NAMALWA (cell line): ENCODE measurements at places on chromosomes 5 and 9.
A peak's percentile ranks its signal among the peaks of the same experiment; 100 is the strongest.

DNA sequence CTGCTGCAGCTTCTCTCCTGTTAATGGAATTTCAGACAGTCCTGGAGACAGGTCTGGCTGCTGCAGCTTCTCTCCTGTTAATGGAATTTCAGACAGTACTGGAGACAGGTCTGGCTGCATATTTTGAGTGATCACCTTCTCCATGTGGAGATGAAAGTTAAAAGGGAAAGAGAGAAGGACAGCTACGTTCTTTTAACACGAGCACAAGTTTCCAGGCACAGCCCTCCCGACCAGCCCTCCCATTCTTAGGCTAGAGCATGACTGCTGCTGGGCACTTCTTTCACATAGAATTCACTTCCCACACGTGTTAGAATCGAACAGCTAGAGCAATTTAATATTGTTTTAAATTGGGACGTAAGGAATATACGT lies 133.3 kb upstream of the DMRT1 start:
- DNase-seq: no peak

DNA sequence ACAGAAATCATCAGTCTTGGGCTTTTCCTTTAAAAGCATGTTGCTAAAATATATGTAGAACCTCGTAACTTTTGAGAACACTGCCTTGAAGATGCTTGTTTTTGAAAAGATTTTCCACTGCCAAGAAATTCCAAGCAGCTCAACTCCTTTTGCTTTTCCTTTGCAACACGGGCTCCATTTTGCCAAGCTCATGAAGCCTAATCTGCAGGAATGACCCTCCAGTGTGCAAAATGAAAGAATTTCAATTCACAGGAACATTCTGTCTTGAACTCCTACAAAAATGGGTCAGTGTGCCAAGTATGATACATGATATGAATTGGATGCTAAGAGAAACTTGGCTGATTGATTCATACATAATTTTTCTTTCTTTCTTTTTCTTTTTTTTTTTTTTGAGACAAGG lies 35.4 kb upstream of the ERCC6L2 start:
- DNase-seq: no peak

DNA sequence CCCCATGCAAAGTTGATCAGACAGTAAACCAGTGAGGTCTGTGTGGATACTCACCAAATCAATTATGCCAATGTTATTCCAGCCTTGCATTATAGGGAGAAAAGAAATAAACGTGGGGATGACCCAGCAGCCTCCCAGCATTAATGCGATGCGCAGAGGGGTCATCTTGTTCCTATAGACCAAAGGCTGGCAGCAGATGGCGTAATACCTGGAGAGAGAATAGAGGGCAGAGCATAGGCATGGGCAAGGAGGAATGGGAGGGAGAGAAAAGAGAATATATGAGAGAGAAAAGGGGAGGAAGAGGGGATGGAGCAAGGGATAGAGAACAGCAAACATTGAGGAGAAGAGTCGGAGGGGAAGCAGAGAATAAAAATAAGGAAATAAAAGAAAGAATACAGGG lies 131.2 kb downstream of the HTR4 start:
- DNase-seq: no peak

DNA sequence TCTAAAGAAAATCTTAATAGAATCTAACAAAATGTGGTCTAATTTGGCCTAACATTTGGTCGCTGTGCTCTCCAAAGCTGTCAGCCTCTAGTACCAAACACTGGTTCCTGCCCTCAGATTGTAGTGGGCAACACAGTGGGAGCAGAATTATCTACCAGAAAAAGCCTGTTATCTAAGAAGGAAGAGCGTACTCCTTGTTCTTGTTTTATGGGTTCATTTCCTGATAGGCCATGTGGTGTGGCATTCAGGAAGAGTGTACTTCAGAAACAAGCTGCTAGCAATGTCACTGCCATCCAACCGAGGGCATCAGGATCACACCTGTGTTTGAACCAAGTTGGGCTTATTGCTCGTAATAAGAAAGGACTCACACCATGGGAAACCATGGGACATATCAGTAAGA lies 487.9 kb upstream of the DAP start:
- DNase-seq: no peak

GRCh38 chr9:100197553-100197952 lies 98.5 kb downstream of the INVS start:
- DNase-seq: no peak

DNA sequence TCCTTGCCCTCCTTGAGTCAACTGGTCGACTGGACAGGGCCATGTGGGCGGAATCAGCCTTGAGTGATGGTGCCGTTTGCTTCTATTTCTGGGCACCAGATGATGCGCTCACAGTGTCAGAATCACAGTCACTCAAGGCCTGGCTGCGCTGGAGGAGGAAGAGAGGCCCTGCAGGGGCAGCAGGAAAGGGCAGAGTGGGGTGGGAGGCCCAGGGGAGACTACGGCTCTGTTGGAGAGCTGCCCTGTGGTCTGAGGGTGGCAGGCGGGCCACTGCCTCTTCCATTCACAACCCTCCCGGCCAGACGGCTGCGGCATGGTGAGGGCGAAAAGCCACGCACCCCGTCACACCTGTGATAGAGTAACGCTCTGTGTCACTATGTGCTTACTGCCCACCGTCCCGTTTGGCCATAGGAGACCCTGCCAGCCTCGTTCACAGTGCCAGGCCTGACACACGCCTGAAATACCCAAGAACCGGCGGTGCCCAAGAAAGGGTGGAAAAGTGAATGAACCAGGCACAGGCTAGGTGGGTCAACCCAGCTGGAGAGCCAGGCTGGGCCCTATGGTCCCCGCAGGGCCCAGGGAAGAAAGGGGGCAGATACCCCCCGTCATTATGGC lies 9.9 kb downstream of the PLPP7 start:
- no peak for DNase-seq

GRCh38 chr9:18473652-18474279 lies at the start of gene ADAMTSL1:
Gene ADAMTSL1, plus strand, starts transcription at chr9:18474153. Its CDS starts 80 bp downstream, at chr9:18474233.
- DNase-seq: no peak

- DNase-seq: no peak
Observed at GRCh38 chr5:127343866-127344265, 53.3 kb downstream of the MEGF10 start.

DNA sequence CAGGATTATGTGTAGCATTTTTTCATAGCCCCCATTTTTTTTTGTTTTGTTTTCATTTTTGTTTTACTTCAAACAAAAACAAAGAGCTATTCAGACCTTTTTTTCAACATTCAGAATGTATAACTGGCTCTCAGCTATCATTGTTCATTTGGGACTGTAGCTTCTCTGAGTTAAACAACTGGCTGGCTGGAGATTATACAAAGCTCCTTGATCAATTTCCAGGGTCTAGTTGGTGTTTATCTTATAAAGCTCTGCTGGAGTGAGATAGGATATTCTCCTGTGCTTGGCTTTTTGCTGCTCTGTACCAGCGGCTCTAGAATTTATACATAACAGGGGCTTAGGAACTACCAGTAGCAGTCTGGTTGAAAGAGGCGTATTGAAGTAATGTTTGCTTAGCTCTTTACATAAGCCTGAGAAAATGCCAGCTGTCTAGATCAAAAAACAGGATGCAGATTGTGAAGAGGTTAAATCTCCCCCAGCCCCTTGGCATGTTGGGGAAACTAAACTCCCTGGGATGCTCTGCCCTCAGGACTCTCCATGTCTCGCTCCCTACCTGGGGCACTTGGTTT lies 15.2 kb downstream of the GARNL3 start:
- no peak for DNase-seq

DNA sequence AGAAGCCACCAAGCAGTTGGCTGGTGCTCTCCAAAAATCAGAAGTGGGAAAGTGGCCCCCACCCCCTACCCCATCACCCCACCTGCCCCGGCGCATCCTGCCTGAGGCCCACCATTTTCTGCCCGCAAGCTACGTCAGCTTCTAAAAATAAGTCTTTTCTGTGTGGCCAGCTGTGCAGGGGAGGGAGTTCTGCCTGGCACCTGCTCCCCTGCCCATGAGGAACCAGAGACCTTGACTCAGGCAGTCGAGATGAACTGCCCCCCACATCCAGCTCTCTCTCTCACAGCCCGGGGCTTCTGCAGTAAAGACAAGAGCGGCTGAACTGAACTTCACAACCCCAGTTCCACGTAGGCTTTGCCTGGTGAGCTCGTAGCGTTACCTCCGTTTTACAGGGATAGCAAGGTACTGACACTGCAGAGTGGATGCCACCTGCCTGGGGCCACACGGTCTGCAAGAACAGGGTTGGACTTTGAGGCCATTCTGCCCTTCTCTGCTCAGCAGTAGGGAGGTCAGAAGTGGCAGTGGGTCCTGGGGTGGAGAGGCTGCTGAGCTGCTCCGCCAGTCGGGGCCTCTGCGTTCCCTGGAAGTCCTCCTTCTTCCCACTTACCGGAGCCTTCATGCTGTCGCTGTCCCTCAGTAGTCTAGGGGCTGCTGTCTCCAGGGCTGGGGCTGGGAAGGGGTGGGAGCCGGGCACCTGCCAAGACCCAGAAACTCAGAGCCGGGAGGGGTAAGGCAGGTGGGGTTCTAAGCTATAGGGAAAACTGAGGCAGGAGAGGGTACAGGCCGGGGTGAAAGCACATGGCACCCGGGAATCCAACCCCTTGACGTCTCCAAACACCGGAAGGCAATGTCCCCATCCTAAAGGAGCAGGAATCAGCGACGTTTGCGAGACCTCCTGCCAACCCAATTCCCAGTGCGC lies 781 bp downstream of the ST6GALNAC4 start:
- DNase-seq: peak; percentile 97

DNA sequence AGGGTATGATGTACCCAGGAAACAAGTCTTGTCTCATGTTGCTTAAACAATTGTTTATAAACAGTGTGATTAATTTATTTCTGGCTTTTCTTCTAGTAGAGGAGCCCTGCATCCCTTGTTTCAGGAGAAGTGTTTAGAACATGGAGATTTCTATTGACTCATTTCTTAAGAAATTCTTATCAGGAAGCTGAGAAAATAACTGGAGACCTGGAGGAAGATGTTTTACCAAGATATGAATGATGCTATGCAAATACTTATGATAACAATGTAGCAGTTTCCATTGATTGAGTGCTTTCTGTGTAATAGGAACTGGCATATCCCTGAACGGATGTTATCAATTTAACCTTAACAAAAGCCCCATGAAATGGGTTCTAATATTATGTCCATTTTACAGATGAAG lies 108.6 kb downstream of the FBXO38 start:
- DNase-seq: no peak

DNA sequence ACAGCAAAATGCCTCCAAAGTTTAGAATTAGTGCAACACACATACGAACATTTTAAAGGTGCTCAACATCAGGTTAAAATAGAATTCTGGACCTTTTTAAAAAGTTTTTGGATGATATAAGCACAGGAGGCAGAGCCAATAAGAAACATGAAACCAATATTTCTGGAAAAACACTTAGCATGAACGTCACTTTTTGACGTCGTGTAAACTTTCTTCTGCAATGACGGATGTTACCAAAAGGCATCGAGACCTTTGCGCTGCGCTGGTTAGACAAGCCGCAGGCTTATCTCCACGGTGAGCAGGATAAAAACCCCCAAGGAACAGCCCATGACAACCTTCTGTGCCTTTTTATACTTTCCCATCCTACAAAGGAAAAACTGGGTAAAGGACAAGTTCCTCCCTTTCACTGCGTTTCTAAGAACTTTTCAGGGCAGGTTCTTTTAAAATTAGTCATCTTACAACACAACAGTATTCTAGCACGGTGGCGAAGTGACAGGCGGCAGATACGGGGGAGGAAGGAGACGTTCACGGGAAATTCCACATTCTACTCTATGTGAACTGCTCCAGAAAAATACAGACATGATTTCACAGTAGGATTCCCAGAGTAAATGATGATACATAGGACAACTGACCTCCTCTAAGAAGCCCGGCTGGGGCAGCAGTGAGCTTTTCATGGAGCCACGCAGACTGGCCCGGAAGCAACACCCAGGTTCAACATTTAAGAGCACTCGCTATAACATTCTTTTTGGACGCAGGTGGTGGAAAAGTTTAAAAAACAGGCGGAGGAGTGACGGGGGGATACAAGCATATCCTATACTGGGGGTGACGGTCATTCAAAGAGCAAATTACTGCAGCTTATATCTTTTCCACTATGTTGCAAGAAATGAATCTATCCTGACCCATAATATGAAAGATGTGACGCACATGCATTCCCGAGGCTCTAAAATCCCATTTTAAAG lies 52.4 kb downstream of the USP20 start:
- DNase-seq: peak; percentile 58

DNA sequence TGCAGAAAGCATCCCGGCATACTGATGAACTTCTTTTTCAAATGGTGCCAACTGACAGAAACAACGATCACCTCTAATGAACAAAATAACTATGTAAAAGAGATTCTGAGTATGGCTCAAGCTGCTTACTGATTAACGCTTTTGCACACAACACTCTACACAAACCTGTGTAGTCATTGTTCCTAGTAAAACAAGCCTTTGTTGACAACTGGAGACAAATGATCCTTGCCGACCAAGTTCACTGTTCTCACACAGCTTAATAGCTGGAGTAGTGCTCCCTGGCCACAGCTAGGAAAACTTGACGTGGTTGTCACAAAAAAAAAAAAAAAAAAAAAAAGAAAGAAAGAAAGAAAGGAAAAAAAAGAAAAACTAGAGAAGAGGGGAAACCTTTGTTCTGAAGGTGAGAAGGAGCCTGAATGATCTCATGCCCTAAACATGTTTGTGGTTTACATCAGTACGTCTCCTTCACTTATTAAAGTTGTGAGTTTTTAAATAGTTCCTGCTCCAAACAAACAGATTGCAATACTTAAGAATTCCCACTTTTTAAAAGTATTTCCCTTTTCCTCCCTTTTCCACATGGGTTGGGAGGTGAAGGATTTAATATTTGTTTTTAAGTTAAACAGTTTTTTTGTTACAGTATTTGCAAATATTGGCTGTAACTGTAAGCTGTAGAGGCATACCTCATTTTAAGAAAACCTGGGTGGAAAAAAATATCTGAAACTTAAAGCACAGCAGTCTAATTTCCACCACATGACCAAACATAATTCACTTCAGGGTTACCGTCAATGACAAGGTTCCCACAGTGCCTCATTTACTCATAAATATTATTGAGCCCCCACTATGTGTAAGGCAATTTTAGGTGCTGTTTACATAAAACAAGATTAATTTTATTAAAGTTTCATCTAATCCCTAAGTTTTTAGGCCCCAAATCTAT lies 63.7 kb downstream of the GLIS3 start:
- DNase-seq: no peak

GRCh38 chr9:134039386-134040175 lies 14.3 kb downstream of the BRD3OS start:
- DNase-seq: no peak
